CD4-positive, alpha-beta T cell (primary cell): ENCODE measurements at places on chromosomes 3 and 15.

- peaks cover 6% of the 10 kb centered on the region for H3K27me3 ChIP-seq
- H3K36me3 ChIP-seq = no peaks in the 10 kb centered on the region
- no peaks in the 10 kb centered on the region for H3K4me1 ChIP-seq
- no peak for DNase-seq
These were observed 9.2 kb upstream of the SLC6A1 start for GRCh38 chr3:10983219-10983916.

DNA sequence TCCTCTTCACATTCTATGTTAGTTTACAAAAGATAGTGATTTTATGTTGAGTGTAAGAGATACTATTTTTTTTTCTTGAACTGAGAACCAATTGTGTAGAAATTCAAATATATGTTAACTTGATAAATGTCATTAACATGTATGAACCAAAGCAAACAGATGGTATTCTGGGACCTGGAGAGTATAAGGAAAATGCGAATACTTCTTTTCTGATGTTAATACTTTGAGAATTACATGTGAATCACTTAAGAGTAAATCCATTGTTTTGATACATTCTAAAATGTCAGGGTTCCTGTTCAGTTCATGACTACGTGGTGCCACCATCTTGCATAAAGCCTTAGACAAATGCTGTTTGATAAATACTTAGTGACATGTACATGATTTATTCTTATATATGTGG, 541.3 kb downstream of the FGF12 start:
- no peaks in the 10 kb centered on the region for H3K27me3 ChIP-seq
- no peaks in the 10 kb centered on the region for H3K36me3 ChIP-seq
- no peak for DNase-seq
- H3K4me1 ChIP-seq = no peaks in the 10 kb centered on the region
- no peak overlapping the region for H3K27ac ChIP-seq

- H3K4me3 ChIP-seq = no peak overlapping the region
- no peak overlapping the region for H3K27ac ChIP-seq
- no peaks in the 10 kb centered on the region for H3K4me1 ChIP-seq
- DNase-seq = no peak
- no peaks in the 10 kb centered on the region for H3K36me3 ChIP-seq
- H3K27me3 ChIP-seq = no peaks in the 10 kb centered on the region
These were observed 629.5 kb upstream of the KCNMB2 start for GRCh38 chr3:177906578-177907229.

GRCh38 chr15:70447928-70448698, 315.2 kb downstream of the UACA start:
- no peaks in the 10 kb centered on the region for H3K36me3 ChIP-seq
- peak overlapping the region; percentile 3 for H3K4me3 ChIP-seq
- peaks cover 45% of the 10 kb centered on the region for H3K4me1 ChIP-seq
- peaks cover 4% of the 10 kb centered on the region for H3K27me3 ChIP-seq
- peak; percentile 32 for DNase-seq

- no peak for DNase-seq
- H3K4me1 ChIP-seq = peaks cover 2% of the 10 kb centered on the region
- no peak overlapping the region for H3K4me3 ChIP-seq
- no peak overlapping the region for H3K27ac ChIP-seq
- no peaks in the 10 kb centered on the region for H3K36me3 ChIP-seq
These were observed 94.9 kb downstream of the LIPC start for GRCh38 chr15:58526647-58527192.

GRCh38 chr15:31467361-31467760, 140.7 kb downstream of the KLF13 start:
- H3K4me1 ChIP-seq = peaks cover 21% of the 10 kb centered on the region
- no peak for DNase-seq
- no peak overlapping the region for H3K4me3 ChIP-seq
- no peak overlapping the region for H3K27ac ChIP-seq

DNA sequence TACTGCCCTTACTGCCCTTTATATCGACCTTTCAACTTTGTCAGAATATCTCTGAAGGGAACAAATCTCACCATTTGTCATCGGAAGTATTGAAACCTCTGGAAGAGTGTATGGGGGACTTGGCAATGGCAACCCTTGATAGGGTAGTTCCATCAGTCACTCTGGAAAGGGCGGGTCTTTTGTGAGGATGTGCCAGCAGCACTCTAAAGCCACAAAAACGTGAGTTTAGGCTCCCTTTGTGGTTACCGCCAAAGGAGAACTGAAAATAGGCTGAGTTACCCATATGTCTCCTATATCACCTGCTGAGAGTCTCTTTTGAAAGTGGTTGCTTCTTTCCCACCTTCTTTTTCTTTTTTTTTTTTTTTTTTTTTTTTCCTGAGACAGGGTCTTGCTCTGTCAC, 296.8 kb upstream of the CHRM5 start:
- no peaks in the 10 kb centered on the region for H3K36me3 ChIP-seq
- peaks cover 3% of the 10 kb centered on the region for H3K27me3 ChIP-seq
- DNase-seq = no peak
- H3K4me3 ChIP-seq = no peak overlapping the region
